ENCODE measurements at places on chromosomes 2 and 18.

- no peak for DNase-seq
These were observed 17.1 kb upstream of the POU3F3 start for GRCh38 chr2:104836841-104837240.

GRCh38 chr18:69358212-69358895 lies 42.3 kb upstream of the DOK6 start:
- no peak for DNase-seq

DNA sequence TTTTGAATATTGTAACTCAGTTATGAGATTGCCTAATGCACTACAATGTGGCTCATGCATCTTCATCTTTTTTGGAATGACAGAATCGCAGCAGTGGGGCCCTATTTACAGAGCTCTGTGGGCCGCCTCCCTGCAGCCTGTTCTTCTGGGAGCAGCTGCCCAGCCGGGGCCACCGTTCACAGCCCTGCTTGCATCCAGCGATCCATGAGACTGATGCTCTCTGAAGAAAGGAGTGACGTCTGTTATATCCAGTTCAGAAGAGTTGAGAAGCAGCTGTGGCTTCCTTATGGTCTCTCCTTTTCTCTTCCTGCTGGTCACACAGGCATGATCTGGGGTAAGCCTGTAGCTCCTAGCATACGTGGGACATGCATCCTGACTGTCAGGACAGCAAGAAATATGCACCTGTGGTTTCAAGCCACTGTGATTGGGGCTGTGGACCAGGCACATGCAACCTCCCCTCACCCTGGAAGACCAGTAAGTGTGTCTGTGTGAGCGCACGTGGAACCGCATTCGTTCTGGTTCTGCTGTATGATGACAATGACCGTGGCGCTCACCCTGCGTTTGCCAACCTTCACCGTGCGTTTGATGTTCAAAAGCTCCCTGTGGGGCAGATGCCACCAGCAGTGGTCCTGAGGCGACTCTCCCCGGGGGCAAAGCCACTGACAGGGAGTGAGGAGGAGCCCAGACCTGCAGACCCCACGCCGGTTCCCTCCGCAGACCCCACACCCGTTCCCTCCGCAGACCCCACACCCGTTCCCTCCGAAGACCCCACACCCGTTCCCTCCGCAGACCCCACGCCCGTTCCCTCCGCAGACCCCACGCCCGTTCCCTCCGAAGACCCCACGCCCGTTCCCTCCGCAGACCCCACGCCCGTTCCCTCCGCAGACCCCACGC lies 189.8 kb downstream of the TMEM18 start:
- DNase-seq, result no peak

GRCh38 chr2:1713839-1714236 lies 30.5 kb downstream of the PXDN start:
- no peak for DNase-seq

GRCh38 chr2:120396861-120397811 lies 51.2 kb downstream of the INHBB start:
- no peak for DNase-seq

DNA sequence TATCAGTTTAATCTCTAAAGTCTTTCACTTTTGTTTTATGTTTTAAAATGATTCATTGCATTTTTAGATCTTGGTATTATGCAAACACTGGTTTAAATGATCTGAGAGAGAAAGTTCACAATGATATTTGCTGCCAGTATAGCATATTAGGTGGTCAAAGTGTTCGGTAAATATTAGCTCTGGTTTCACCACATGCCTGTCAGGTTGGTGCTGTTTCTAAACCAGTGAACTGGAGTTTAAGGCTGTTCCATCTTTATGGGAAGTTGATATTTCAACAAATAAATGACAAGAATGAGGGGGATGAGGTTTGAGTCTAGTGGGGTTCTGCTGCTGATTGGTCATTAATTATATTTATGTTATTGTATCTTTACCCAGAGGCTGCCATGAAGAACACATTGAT lies 436.4 kb downstream of the DCDC2C start:
- DNase-seq, result no peak

DNA sequence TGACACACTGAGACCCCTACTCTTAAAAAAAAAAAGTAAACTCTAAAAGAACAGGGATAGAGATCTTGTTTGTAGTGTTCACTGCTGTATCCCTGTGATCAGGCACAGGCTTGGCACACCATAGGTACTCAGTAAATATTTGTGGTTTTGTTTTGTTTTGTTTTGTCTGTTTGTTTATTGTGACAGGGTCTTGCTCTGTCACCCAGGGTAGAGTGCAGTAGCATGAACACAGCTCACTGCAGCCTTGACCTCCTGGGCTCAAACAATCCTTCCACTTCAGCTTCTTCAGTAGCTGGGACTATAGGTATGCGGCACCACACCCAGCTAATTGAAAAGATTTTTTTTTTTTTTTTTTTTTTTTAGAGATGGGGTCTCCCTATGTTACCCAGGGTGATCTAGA lies 3.4 kb downstream of the FKBP1B start:
- no peak for DNase-seq

DNA sequence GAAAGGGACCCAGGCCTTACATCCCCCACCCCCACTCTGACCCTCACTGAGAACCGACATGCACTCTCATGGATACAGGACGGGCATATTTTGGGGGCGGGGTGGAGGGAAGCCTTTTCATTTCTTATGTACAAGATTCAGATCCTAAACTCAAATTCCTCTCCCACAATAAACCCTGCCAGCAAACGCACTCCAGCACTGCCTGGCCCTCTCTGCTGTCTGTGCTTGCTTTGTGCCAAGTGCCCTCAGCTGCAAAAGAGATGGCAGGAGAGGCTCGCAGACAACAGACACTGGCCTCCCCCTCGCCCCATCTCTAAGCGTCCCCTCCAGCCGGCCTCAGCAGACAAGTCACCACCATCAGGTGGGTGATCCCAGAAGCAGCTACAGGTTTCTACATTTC lies 42.4 kb downstream of the FAM168B start:
- DNase-seq, result no peak

GRCh38 chr2:26520148-26520449 lies 42.2 kb upstream of the OTOF start:
- no peak for DNase-seq

DNA sequence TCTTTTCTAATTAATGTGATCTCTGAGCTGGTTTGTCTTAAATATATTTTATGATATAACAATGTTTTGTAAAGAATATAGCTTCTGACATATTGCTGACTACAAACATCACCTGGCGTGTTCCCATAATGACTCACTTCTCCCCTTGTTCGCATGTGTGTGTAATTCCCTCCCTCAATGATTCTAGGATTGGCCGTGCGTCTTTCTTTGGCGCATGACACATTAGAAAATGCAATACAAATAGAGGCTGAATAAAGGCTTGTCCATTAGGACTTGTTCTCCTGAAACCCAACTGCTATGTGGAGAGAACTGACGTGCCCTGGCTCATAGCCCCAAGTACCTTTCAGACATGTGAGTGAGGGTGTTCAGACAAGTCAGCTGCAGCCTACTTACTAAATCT lies 159.7 kb upstream of the CDH20 start:
- no peak for DNase-seq

DNA sequence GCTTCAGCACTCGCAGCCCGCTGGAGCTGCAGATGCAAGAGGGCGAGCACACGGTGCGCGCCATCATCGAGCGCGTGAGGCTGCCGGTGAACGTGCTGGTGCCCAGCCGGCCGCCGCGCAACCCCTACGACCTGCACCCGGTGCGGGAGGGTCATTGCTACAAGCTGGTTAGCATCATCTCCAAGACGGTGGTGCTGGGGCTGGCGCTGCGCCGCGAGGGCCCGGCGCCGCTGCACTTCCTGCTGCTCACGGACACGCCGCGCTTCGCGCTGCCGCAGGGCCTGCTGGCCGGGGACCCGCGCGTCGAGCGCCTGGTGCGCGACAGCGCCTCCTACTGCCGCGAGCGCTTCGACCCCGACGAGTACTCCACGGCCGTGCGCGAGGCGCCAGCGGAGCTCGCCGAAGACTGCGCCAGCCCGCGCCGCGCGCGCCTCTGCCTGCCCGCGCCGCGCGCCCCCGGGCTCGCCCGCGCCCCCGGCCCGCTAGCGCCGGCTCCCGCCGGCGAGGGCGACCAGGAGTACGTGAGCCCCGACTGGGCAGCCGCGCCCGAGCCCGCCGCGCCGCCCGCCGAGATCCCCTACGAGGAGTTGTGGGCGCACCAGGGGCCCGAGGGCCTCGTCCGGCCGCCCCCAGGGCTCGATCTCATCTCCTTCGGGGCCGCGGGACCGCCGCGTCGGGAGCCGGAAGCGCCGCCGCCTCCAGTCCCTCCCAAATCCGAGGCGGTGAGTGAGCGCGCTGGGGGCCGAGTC lies 11.8 kb downstream of the GAREM2 start:
- DNase-seq, result peak; percentile 93

DNA sequence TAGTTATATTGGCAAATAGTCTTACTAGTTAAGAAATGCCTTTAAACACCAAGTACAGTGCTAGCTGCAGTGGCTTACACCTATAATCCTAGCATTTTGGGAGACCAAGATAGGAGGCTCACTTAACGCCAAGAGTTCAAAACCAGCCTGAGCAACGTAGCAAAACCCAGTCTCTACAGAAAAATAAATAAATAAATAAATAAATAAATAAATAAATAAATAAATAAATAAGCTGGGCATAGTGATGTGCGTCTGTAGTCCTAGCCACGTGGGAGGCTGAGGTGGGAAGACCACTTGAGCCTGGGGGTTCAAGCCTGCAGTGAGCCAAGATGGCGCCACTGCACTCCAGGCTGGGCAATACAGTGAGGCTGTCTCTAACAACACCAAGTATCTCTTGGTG lies 158.6 kb upstream of the ALPP start:
- no peak for DNase-seq

DNA sequence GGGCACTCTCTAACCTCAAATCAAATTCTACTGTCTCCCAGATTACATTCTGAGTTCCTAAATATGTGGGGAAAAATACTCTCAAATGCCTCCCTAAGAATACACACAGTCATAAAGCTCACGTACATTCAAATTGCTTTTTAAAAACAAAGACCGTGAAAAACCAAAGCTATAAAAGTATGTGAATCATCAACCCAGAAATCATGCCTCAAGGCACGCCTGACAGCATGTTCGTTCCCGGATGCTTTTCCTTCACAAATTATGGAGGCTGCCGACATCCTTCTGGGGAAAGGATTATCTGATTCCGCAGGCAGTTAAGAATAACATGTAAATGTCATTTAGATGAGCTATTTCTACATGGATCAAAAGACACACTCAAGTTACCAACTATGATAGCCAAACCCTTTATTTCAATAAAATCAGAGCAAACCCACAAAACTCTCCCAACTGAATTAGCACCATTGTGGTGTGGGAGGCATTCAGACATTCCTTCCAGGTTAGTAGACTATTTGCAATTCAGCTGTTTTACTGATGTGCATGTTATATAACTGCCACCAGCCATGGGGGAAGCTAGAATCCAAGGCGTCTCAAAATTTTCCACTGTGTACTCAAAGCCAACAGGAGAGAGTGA lies 398.2 kb upstream of the TRIB2 start:
- DNase-seq, result no peak

GRCh38 chr2:214839464-214839863 lies 30.0 kb upstream of the BARD1 start:
- DNase-seq, result no peak

- no peak for DNase-seq
These were observed 255.3 kb upstream of the AGAP1 start for GRCh38 chr2:235238537-235238936.

DNA sequence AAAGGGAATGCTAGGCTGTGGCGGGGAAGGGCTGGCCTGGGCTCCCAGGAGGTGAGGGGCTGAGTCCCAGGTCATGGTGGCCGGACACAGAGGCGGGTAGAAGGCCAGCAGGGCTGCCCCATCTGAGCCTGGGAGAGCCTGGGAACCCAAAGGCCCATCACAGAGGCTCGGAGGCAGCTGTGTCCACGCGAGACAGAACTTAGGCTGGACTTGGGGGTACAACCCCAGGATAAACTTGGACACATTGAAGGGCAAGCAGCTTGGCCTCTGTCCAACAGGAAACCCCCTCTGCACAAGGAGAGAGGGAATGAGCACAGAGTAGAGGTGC lies 95.9 kb downstream of the ZFP36L2 start:
- DNase-seq, result no peak

- no peak for DNase-seq
These were observed 675.6 kb upstream of the VRK2 start for GRCh38 chr2:57370882-57371585.

DNA sequence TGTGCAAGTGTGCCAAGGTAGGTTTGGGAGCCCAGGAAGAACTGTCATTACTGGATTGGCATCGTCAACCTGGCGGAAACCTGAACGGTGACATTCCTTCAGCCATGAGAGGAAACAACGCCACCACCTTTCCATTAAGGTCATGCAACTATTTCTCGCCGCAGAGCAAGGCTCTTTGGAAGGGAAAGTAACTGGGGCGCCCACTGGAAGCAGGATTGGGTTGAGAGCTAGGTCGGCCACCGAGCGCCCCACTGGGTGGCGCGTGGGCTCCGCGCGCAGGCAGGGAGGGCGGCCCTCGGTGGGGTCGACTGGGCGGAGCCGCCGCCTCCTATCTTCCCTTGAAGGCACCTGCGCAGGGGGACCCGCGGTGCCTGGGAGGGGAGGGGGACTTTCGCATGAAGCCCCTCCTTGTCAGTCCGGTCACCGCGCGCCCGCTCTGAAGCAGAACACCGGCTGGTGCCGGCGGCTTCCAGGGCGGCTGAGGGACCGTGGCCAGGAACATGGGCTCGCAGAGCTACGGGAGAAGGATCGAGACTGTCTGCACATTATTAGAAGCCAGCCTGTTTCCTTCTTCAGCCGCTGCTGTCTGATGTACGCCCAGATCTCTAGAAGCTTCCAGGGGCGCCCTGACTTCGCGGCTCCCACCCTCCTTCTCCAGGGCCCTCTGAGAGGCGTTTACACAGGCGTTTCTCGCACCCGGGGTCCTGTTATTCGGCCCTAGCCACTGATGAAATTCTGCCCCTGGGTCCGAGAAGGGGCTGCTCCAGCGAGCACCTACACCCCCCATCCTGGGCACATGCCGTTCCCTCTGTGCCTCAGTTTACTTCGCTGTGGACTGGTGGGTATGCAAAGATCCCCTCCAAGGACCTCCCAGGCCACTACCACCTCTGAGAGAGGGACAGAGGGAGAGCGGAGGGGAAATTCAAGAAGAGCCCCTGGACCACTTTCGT lies 27.3 kb upstream of the MAL start:
- DNase-seq, result no peak

- DNase-seq, result no peak
These were observed 27.2 kb upstream of the KCNF1 start for GRCh38 chr2:10884574-10884975.

DNA sequence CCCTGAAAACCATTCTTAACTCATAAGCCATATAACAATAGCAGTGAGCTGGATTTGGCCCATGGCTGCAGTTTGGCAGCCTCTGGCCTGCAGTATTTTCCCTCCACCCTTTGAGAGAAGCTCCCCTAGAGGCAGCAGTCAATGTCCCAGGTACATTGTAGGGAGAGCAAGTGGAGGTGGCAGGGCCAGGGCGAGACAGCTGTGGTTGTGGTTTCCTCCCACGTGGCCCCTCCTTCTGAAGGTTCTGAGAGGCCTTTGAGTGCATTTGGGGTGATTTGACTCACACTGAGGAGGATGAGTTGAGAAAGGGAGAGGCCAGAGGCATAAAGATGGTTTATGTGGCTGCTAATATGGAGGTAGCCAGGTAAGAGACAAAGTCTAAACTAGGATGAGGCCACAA lies 45.5 kb upstream of the LDAH start:
- DNase-seq, result peak; percentile 33

- no peak for DNase-seq
These were observed 16.3 kb downstream of the GKN2 start for GRCh38 chr2:68936427-68936826.

GRCh38 chr2:172922306-172922705 lies 153.3 kb upstream of the MAP3K20 start:
- no peak for DNase-seq

GRCh38 chr2:233811732-233812131 lies 33.6 kb downstream of the MROH2A start:
- DNase-seq, result no peak

GRCh38 chr2:19356545-19357401 lies 1.6 kb downstream of the OSR1 start:
- no peak for DNase-seq
